ENCODE measurements at places on chromosomes 1 and 21. TPM values are rescaled to one million over a fixed set of nuclear protein-coding genes. Genes with fewer than 3 reads are reported as not detected.
A peak's percentile ranks its signal among the peaks of the same experiment; 100 is the strongest.

Gene LCE6A
- total RNA-seq = not detected

Gene ADPRS
- 26.7 TPM for total RNA-seq

Gene CAMK1G
- total RNA-seq = 5.7 TPM

Gene IGFN1
- not detected for total RNA-seq

GRCh38 chr1:235108876-235109275 is 19.8 kb downstream of the TOMM20 start:
- no peak for DNase-seq

DNA sequence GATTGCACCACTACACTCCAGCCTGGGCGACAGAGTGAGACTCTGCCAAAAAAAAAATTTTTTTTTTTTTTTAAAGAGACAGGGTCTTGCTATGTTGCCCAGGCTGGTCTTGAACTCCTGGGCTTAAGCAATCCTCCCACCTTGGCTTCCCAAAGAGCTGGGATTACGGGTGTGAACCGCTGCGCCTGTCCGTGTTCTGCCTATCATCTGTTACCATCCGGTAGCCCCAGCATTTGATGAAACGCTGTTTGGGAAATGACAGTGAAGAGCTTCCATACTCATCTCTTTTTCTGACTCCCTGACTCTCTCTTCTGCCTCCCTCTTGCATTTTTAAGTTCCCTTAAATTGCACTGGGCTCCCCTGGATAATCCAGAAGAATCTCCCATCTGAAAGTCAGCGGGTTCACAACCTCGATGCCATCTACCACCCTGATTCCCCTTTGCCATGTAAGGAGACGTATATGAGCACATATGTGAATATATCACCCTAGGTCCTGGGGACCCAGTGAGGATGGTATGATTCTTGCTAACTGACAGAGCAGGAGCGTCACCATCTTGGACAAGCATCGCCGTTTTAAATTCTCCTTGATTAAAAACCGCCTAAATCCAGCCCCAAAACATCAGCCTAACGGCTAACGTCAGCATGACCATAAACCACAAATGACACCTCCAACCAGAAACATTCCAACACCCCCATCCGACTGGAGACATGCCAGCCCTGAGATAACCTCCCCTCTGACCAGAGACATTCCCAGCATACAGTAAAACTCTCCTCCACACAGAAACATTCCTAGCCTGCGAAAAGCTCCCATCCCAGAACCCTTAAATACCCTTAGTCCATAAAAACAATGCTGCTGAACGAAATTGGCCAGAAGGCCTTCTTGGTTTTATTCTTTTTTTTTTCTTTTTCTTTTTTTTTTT is 12.4 kb downstream of the TNFRSF8 start:
- peak; percentile 54 for DNase-seq

GRCh38 chr1:168285971-168286927 is 5.6 kb downstream of the TBX19 start:
- DNase-seq = no peak

- DNase-seq = peak; percentile 64
Measured at GRCh38 chr1:168504064-168504837, 39.5 kb downstream of the XCL2 start.

DNA sequence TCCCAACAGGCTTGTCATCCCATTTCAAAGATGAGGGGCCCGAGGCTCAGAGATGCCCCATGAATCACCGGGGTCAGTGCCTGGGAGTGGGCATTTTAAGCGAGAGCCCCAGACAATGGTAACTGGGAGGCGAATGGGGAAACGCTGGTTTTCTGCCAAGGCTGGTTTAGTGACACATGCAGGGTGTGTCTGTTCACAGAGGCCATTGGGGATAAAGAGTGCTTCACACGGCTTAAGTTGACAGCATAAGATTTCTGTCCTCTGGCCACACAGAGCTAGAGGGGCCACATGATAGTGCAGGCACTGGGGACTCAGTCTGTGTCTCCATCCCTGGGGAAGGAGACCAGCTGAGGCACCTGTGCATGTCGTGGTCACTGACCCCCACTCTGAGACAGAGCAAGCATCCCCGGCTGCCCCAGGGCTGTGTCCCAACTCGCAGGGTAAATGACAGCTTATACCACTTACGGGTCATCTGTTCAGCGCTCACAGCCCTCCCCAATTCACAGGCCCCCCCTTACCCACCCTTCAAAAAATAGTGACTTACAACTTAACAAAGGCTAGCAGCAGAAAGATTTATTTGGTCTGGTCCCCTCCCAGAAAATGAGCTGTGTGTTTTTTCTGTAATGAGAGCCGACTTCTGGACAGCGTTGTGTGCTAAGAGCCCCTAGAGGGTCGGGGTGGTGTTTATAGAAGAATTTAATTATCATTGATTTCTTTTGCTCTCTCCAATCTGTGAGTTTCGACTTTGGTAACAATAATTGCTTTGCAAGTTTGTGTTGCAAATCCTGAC is 34.9 kb upstream of the ARHGEF16 start:
- no peak for DNase-seq

DNA sequence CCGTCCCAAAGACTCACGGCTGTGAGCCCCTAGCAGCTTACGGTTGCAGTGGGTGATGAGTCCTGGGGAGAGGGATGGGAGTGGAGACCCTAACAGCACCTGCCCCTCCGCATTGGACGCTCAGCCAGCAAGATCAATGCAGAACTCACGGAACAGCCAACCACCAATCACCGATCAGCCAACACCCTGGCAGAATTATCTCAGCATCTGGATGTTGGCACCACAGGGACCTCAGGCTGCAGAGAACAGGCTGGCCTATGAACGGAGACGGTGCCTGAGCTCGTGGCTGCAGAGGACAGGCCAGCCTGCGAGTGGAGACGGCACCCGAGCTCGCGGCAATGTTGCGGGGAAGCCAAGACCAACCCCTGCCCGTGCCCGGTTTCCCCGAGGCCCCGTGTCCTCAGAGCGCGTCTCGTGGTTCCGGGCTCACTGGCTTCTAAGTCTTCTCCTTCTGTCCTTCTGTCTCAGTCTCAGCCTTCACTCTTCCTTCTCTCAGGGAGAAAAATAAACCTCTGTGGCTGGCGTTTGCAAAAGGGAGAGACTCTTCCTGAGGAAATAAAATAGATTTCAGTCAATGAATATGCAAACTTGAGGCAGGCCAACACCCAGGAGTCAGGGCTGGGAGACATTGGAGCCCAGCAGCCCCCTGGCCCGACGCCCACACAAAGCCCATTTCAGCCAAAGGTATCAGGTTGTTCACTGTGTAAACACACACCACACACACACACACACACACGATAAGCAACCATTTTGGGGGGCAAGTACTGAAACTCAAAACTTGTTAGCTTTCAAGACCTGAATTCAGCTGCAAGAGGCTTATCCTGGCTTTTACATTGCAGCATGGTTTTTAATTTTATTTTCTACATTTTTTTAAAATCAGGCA is 67.8 kb downstream of the SIK1 start:
- no peak for DNase-seq

DNA sequence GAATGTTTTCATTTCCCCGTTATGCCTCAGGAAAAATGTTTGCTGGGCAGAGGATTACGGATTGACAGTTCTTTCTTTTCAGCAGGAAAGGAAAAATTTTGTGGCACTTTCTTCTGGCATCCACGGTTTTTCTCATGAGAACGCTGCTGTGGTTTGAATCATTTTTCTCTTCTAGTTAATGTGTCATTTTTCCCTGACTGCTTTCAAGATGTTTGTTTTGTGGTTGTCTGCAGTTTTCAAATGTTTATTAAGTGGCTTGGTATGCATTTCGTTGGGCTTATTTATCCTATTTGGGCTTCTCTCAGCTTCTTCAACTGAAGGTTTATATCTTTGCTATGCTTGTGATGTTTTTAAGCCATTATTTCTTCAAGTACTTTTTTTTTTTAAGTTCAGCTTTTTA is 359.0 kb downstream of the RGS7 start:
- peak; percentile 67 for DNase-seq

- DNase-seq = peak; percentile 65
Measured at GRCh38 chr1:28144203-28145135, 32.0 kb downstream of the PTAFR start.

DNA sequence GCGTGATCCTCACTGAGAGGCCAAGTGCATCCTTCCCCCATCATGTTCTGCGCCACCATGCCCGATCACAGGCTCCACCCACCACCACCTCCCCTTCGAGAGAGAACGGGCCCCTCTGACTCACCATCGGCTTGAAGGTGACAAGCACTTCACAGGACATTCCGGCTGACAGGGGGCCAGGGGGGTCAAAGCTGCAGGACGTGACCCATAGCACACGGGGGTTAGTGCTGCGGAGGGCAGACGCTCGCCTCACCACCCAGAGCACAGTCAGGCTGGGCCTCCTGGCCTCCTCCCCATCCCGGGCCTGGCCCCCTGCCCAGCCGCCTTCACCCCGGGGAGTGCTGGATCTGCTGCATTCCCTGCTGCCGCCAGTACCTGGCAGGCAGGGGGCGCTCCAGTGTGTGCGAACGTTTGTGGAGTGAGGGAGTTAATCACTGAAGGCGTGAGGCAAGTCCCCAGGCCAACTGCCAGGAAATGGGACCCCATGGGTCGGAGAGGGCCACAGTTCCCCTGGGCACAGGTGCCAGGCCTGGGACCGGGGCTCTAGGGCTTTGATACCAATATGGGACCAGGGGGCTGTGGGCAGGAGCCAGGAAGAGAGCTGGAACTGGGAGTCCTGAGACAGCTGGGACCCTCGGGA is 40.9 kb upstream of the TMEM52 start:
- DNase-seq = peak; percentile 30

DNA sequence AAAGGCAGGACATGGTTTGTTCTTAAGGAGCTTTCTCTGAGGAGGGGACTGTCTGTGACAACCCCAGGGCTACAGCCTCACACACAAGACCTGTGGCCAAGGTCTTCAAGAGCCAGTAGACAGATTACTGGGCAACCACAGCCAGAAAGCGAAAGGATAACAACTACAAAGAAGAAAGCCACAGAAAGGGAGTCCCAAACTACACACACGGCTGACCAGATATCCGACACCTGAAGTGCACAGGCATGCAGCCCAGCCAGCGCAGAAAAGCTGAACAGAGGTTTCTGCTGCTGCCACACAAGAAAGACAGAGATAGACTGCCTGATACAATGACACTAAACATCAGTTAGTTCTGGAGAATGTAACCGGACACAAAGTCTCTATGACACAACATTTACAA is 21.4 kb upstream of the NADK start:
- no peak for DNase-seq

DNA sequence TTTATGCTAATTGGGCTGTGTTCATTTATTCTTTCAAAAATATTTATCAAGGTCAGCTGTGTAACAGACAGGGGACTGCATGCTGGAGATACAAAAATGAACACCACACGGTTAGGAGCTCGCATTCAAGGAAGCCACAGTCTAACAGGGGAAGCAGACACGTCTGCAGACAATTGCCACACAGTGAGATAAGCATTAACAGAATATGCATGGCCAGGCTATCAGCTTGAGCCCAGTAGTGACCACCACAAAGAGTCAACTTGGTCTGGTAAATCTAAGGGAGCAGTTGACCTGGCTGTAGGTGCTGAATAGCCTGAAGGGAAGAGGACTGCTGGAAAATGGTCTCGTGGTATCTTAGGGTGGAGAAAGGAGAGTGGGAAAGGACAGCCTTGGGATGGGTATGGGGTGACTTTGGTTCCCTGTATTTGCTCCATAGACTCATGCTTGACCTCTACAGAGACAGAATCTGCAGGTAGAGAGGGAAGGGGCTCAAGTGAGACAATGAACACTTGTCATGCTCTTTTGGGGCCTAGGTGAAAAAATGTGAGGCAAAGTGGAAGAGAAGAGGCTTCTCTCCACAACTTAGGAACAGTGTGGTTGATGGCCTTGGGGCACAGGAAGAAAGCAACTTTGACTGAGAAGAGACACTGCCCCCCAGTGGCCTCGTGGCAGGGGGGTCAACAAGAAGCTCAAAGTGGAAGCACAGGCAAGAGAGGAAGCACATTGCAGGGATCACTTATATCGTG is 7.6 kb upstream of the NPL start:
- peak; percentile 37 for DNase-seq

DNA sequence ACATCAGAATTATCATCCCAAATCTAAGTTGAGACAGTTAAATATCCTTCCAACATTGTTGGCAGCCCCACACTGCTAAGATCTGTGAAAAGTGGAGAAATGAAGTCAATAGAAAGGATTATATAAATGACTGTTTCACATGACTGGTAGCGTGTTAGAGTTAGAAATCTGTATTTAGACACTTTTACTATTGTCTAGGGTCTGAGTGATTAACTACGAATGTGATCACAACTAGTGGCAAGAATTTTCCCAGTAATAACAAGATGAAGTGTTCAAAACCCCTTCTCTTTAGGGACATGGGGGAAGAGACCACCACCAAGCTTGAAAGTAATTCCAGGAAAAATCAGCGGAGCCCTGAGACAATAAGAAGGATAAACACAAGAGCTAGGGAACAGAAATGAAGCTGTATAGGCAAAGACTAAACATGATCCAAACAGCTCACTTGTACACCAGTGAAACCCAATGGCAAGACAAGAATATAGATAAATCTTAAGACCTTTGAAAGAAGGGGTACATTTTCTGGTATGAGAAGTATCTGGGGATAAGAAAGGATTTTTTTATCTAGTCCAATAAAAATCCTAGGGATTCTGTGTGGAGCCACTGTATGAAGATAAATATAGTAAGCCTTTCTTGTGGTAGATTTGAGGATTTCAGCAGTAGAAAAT is 646.6 kb upstream of the USP24 start:
- DNase-seq = no peak

- no peak for DNase-seq
Measured at GRCh38 chr1:98761219-98761865, 99.8 kb downstream of the SNX7 start.

DNA sequence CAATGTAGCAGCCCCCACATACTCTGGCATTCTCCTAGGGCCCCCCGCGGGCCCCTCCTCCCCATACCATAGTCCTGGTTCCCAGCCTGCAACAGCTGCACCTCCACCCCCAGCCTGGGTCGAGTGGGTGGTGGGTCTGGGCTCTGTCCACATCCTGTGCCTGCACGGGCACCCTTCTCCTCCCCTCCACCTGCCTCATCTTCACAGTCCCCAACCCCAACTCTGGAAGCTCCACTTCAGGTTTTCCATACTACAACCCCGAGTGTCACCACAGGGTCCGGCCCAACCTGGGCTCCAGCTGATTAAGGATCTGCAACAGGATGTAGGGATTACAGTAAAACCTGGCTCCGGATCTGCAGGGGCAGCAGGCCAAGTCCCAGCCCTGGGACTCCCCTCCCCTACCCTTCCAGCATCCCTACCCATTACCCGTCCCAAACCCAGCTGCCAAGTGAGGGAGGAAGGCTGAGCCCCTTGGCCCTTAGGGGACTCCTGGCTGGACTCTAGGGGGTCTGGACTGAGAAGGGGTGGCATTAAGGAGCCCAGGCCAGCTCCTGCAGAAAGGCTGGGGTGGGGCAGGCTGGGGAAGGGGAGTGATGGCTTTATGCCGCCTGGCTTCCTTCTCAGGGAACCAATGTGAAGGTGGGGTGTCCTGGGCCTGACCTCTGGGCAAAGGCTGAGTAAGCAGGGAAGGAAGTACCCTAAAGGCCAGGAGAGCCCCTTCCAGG is 116.8 kb downstream of the CASZ1 start:
- DNase-seq = peak; percentile 41

DNA sequence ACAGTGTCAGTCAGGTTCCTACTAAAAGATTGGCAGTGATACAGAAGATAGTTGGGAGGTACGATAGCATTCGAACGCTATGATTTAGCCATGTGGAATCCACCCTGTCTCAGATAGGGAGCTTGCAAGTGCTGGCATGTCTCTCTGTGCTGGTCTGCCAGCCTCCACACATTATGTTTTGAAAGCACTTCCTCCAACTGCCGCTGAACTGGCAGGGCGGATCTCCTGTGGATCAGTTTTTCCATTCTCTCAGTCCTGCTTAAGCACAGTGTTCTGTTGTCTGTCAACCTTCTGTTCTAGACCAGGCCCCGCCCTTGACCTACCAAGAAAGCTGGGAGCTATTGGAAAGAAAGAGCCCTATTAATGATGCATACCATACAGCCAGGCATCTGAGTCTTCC is 65.5 kb upstream of the PALMD start:
- no peak for DNase-seq

- no peak for DNase-seq
Measured at GRCh38 chr1:176857632-176858031, 306.9 kb downstream of the ASTN1 start.

All from HFFc6 (cell line).